ENCODE measurements at places on chromosomes 1 and 21.

- no peaks in the 10 kb centered on the region for H3K27me3 ChIP-seq
- H3K27ac ChIP-seq = no peak overlapping the region
- H3K4me3 ChIP-seq = no peak overlapping the region
- no peak for DNase-seq
These were observed 10.6 kb downstream of the KANK4 start for GRCh38 chr1:62308606-62309005.

DNA sequence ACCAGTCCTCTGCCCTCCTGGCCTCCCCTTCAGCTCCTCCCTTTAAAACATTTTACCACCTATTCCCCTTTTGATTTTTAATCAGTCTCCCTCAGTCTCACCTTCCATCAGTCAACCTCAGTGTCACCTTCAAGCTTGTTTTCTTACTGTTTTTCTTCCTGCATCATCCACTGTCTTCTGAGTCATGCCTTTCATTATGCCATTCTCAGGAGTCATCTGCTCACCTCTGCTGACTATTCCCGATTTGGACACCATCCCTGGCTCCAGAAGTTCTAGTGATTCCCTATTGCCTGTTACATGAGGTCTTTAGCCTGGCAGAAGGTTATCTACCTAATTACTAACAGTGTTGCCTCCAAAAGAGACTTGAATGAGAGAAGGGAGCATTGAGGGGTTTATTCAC lies 23.9 kb downstream of the NFASC start:
- no peaks in the 10 kb centered on the region for H3K36me3 ChIP-seq
- H3K4me3 ChIP-seq = no peak overlapping the region
- H3K4me1 ChIP-seq = peaks cover 3% of the 10 kb centered on the region
- no peaks in the 10 kb centered on the region for H3K27me3 ChIP-seq
- DNase-seq = no peak

- no peaks in the 10 kb centered on the region for H3K27me3 ChIP-seq
- no peaks in the 10 kb centered on the region for H3K36me3 ChIP-seq
- peak; percentile 70 for DNase-seq
- H3K27ac ChIP-seq = peak within 1 kb of the TSS; percentile 51
- H3K4me3 ChIP-seq = peak within 1 kb of the TSS; percentile 75
These were observed at the start of gene TRAF5 for GRCh38 chr1:211326528-211327345. TSS of gene TRAF5 (plus strand) at chr1:211326833. CDS start at chr1:211353240, 26,407 bp downstream.

GRCh38 chr1:201383647-201384405 lies 6.3 kb upstream of the TNNT2 start:
- H3K27ac ChIP-seq = no peak overlapping the region
- DNase-seq = no peak
- no peaks in the 10 kb centered on the region for H3K4me1 ChIP-seq
- H3K27me3 ChIP-seq = no peaks in the 10 kb centered on the region

- no peaks in the 10 kb centered on the region for H3K36me3 ChIP-seq
- DNase-seq = no peak
- H3K27ac ChIP-seq = no peak overlapping the region
- H3K27me3 ChIP-seq = no peaks in the 10 kb centered on the region
- H3K4me1 ChIP-seq = no peaks in the 10 kb centered on the region
These were observed 15.4 kb upstream of the PTTG1IP start for GRCh38 chr21:44888581-44889550.

- no peak for DNase-seq
- no peaks in the 10 kb centered on the region for H3K27me3 ChIP-seq
- H3K27ac ChIP-seq = no peak overlapping the region
- H3K4me3 ChIP-seq = no peak overlapping the region
- H3K4me1 ChIP-seq = no peaks in the 10 kb centered on the region
These were observed 485.7 kb downstream of the NUF2 start for GRCh38 chr1:163807331-163808049.

DNA sequence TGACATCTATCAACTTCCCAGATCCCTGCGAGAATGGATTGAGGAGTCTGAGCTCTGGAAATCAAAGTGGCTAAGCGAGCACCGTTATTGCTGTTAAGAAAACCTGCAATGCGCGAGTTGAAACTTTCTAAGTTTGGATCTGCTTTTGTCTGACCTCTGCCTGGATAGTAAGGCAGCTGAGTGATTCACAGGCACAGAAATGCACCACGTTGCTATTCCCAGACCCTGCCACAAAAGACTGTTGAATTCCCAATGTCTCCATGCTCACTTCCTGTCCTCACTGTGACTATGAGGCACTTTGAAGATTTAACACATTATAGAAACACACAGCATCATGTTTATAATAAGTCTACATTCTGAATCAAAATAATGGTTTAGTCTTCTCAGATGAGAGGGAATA lies 27.1 kb upstream of the CNIH3 start:
- no peaks in the 10 kb centered on the region for H3K27me3 ChIP-seq
- H3K27ac ChIP-seq = no peak overlapping the region
- no peak overlapping the region for H3K4me3 ChIP-seq
- H3K36me3 ChIP-seq = no peaks in the 10 kb centered on the region

DNA sequence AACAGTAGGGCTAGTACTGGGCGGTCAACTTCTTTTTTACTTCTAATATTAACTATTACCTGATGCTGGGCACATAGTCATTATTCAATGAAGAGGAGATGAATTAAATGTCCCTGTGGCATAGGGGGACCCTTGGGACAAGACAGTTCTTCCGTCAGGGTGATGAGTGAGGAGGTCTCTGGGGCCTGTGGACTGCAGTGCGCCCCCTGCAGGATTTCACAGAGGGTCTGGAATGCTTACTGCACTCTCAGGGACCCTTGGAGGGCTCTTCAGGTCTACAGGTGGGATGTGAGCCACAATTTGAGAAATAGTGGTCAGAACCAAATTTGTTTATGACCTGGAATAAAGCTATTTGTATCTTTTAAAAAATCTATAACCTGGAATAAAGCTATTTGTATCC lies 149.4 kb downstream of the FAM78B start:
- H3K4me1 ChIP-seq = no peaks in the 10 kb centered on the region
- H3K27me3 ChIP-seq = no peaks in the 10 kb centered on the region
- H3K4me3 ChIP-seq = no peak overlapping the region

- H3K27ac ChIP-seq = no peak within 1 kb of the TSS
- no peaks in the 10 kb centered on the region for H3K27me3 ChIP-seq
- DNase-seq = peak; percentile 66
- peak within 1 kb of the TSS; percentile 79 for H3K4me3 ChIP-seq
- H3K4me1 ChIP-seq = peaks cover 3% of the 10 kb centered on the region
- H3K36me3 ChIP-seq = no peaks in the 10 kb centered on the region
These were observed at the start of gene CADM3 for GRCh38 chr1:159171254-159171687. TSS of gene CADM3 (plus strand) at chr1:159171615. CDS start at chr1:159171766, 151 bp downstream.

- no peak overlapping the region for H3K27ac ChIP-seq
- H3K4me3 ChIP-seq = no peak overlapping the region
- H3K36me3 ChIP-seq = no peaks in the 10 kb centered on the region
- no peaks in the 10 kb centered on the region for H3K27me3 ChIP-seq
- peak; percentile 8 for DNase-seq
- H3K4me1 ChIP-seq = no peaks in the 10 kb centered on the region
These were observed 25.6 kb downstream of the OR10J5 start for GRCh38 chr1:159510229-159510541.

GRCh38 chr1:188906921-188907641 lies 1570.6 kb downstream of the BRINP3 start:
- H3K4me3 ChIP-seq = no peak overlapping the region
- no peaks in the 10 kb centered on the region for H3K4me1 ChIP-seq
- no peaks in the 10 kb centered on the region for H3K36me3 ChIP-seq

GRCh38 chr1:212926372-212926771 lies 24.0 kb upstream of the VASH2 start:
- no peak for DNase-seq
- no peak overlapping the region for H3K4me3 ChIP-seq
- no peak overlapping the region for H3K27ac ChIP-seq
- H3K27me3 ChIP-seq = no peaks in the 10 kb centered on the region
- H3K36me3 ChIP-seq = no peaks in the 10 kb centered on the region

DNA sequence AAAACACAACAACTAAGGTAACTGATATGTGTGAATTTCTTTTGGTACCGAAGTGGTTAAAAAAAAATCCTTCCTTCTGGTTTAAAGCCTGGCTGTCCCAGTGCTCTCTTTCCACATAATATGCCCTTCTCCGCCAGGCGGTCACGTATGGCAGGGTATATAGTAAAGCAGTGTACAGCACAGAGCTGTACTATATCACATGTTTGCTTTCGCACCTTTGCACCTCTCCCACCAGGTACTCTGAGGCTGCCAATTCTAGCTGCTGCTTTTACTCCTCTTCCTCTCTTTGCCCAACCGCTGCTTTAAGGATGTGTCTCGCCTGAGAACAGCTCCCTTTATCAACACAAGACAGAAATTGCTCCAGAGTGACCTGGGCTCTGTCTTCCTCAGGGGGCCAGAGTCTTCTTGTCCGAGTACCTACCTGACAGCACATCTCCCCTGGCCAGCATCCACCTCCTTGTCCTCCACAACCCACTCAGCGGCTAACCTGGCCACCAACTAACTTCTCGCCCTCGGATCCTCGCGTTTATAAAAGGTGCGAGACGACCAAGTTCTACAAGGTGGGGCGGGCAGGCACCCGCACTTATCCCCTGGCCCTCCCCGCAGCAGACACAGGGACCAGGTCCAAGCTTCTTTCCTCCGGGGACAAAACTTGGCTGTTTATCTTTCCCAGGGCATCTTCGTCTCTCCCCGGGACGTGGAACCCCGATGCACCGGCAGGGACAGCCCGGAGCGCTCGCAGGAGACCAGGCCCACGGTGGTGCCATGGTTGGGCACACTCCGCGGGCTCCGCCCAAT lies 1.6 kb downstream of the COLGALT2 start:
- no peaks in the 10 kb centered on the region for H3K4me1 ChIP-seq
- no peak overlapping the region for H3K27ac ChIP-seq

GRCh38 chr1:65079941-65080340 lies 68.1 kb upstream of the AK4 start:
- no peaks in the 10 kb centered on the region for H3K4me1 ChIP-seq
- no peak overlapping the region for H3K4me3 ChIP-seq
- H3K36me3 ChIP-seq = no peaks in the 10 kb centered on the region

GRCh38 chr1:48725341-48726046 lies 51.2 kb downstream of the BEND5 start:
- H3K27me3 ChIP-seq = no peaks in the 10 kb centered on the region
- DNase-seq = no peak
- no peaks in the 10 kb centered on the region for H3K36me3 ChIP-seq
- H3K27ac ChIP-seq = no peak overlapping the region
- no peak overlapping the region for H3K4me3 ChIP-seq
- no peaks in the 10 kb centered on the region for H3K4me1 ChIP-seq

- H3K36me3 ChIP-seq = no peaks in the 10 kb centered on the region
- no peaks in the 10 kb centered on the region for H3K4me1 ChIP-seq
- DNase-seq = no peak
- H3K27ac ChIP-seq = no peak overlapping the region
- H3K27me3 ChIP-seq = no peaks in the 10 kb centered on the region
These were observed 49.6 kb downstream of the HSF2BP start for GRCh38 chr21:43609501-43610340.

DNA sequence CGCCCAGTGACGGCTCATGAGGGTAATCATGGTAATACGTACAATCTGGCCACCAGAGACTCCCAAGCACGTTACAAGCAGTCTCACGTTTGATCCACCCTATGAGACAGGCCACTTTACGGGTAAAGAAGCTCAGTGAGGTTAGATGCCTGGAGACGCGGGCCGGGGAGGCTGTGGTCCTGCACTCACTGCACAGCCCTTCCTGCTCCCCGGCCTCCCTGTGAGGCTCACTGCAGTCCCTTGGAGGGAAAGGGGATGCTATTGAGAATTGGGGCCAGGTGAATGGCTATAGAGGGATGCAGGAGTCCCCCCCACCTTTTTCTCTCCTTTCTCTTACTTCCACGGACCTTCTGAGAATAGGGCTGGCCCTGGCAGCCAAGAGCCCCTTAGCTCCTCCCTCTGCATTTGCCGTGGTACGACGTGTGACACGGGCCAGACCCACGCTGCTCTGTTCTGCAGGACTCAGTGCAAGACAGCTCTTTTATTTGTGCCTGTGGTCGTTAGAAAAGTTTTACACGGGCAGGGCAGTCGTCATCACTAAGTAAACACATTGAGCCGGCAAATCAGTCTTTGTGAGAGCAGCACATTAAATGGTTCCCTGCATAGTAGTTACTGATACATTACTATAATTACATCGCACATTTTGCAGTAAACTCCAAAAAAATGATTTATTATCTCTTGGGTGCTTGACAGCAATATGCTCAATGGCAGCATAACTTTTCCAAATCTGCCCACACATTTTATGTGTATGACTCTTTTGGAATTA lies 18.8 kb downstream of the KIF26B start:
- H3K4me1 ChIP-seq = no peaks in the 10 kb centered on the region
- H3K27me3 ChIP-seq = no peaks in the 10 kb centered on the region
- DNase-seq = no peak
- no peak overlapping the region for H3K4me3 ChIP-seq

DNA sequence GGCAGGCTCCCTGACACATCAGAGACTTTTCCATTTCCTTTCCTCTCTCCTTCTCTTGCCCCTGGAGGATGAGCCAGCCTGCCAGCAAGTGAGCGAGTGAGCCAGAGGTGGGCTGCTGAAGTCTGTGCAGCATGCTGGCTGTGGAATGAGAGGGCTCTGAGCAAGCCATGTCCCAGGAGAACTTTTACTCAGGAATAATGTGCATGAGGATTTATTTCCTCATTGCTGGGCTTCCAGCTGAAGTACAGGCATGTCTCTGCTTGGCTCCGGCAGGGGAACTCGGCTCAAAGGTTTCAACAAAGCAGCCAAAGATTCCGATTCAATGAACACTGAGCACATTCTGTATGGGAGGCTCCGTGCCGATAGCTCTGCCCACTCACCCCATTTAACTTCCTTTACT lies 43.7 kb downstream of the UBIAD1 start:
- H3K4me3 ChIP-seq = no peak overlapping the region
- no peaks in the 10 kb centered on the region for H3K36me3 ChIP-seq
- DNase-seq = no peak
- no peaks in the 10 kb centered on the region for H3K27me3 ChIP-seq

DNA sequence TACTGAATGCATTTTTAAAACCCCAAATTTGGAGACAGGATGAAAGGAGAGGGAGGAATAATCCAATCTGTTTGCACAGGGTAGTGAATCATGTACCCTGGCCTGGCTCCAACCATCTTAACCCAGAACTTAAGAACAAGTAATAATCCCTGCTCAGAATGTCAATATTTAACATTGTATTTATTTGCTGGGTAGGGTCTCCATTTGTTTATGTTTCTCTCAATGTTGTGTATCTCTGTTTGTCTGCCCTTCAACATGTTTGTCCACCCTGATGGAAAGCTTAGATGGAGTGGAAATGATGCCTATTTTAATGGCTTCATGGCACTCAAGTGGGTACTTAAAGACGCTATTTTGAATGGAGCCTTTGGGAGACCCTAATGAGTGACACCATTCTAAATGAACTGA lies 54.4 kb upstream of the CDC42BPA start:
- H3K4me1 ChIP-seq = no peaks in the 10 kb centered on the region
- no peak overlapping the region for H3K27ac ChIP-seq
- H3K27me3 ChIP-seq = no peaks in the 10 kb centered on the region
- no peak for DNase-seq
- no peak overlapping the region for H3K4me3 ChIP-seq
- no peaks in the 10 kb centered on the region for H3K36me3 ChIP-seq

- H3K27ac ChIP-seq = no peak overlapping the region
- H3K4me3 ChIP-seq = no peak overlapping the region
- no peaks in the 10 kb centered on the region for H3K27me3 ChIP-seq
- peaks cover 20% of the 10 kb centered on the region for H3K36me3 ChIP-seq
- DNase-seq = no peak
- H3K4me1 ChIP-seq = no peaks in the 10 kb centered on the region
These were observed 15.7 kb upstream of the ATP13A2 start for GRCh38 chr1:17027403-17027802.
